Posterior vena cava (tissue), 2 donors: ENCODE measurements at places on chromosomes 6 and 20. TPM values are rescaled to one million over a fixed set of nuclear protein-coding genes. Genes with fewer than 3 reads are reported as not detected.

Gene PSMB8
- 42.8 TPM for total RNA-seq

Gene TRIM31
- not detected for total RNA-seq

Gene GHRH
- total RNA-seq = not detected

Gene HEY2
- 9.2 TPM for total RNA-seq

Gene ZCCHC3
- 10.1 TPM for total RNA-seq

Gene GRM4
- total RNA-seq = not detected

Gene THBS2
- 358 TPM for total RNA-seq

Gene ENPP5
- total RNA-seq = 0.71 TPM

Gene SLC35D3
- total RNA-seq = not detected

Gene CLPSL2
- not detected for total RNA-seq

Gene RBBP8NL
- total RNA-seq = not detected

Gene PDE10A
- total RNA-seq = 13.0 TPM

Gene SYNGAP1
- 15.4 TPM for total RNA-seq

Gene NNAT
- total RNA-seq = 0.52 TPM

Gene PPP1R3D
- total RNA-seq = 9.2 TPM

Gene LRRN4
- 0.19 TPM for total RNA-seq

Gene GLP1R
- total RNA-seq = not detected

Gene OR2H2
- not detected for total RNA-seq

Gene MPC1
- 50.9 TPM for total RNA-seq

Gene CALHM4
- total RNA-seq = not detected

Gene DTNBP1
- 22.3 TPM for total RNA-seq

Gene RBM24
- total RNA-seq = 23.6 TPM

Gene AGPAT1
- total RNA-seq = 53.3 TPM

Gene TFAP2B
- not detected for total RNA-seq

Gene MAS1
- total RNA-seq = 0.42 TPM

Gene GPX5
- total RNA-seq = not detected

Gene FKBP1C
- total RNA-seq = not detected
